ENCODE measurements at places on chromosomes 2 and 18.

- no peak for DNase-seq
Observed at GRCh38 chr2:37819186-37819585, 105.9 kb upstream of the RMDN2 start.

DNA sequence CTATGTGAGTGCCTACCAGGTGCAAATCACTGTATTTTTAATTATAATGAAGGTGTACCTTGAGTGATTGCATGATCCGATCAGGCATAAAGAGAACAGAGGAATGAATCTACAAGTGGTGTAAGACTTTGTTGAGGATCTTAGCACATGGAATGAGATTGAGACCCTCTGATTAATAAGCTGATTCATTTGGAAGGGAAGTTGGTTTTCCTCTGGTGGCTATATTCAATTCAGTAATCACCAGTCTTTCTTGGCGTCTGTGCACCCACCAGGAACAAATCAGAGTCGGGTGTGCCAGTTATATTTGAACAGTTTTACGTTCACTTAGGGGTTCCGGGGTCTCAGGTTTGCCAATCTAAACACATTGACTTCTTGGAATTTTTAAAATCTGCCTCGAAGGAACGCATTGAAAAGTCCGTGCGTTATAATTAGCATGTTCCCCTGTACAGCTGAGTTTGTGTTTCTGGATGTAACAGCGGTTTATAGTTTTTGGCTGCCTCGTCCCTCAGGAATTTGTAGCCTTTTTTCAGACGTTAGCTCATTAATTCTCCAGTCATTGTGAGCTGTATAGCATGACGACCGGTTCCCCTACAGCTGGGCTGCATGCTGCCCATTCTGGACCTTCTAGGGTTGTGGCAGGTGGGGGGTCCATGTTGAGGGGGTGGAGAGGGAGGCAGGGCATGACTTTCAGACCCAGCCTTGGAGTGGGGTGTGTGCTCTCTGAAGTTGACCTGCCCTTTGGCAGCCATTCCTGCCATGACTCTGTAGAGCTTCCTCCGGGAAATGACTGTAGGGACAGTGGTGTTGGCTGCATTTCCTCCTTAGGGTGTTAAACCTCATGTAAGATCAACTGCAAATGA is 20.3 kb downstream of the MYO1B start:
- no peak for DNase-seq

DNA sequence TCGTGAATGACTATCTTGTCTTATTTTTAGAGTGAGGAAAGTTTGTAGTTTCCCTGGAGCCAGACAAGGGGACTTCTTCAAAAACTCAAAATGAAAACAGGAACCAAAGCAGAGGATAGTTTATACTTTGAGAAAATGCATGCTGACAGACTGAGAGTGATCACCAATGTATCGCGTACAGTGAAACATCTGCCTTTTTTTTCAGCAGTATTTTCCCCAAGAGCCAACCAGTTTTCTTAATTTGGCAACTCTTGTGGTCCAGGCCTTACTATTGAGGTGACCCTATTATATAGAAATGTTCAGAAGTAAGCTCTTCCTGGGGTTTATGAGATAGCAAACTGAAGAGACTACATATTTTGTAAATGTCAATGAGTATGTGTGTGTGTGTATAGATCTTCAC is 153.7 kb upstream of the VRK2 start:
- DNase-seq, result peak; percentile 81

DNA sequence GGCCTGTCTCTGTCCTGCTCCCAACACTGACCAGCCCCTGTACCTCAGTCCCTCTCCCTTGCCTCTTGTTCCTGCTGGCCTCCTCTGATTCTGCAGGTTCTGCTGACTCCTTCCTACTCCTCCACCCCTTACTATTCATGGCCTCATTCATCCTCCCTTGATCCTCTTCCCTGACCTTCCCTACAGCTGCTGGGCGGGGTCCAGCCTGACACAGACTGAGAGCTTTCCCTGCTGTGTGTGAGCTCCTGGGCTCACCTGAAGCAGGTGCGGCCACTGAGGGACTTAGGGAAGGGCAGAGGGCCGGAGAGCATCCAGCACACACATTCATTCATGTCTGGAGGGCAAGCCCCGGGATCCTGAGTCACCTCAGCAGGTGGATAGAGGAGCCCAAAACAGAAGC is 185.6 kb downstream of the CTIF start:
- no peak for DNase-seq

- no peak for DNase-seq
Observed at GRCh38 chr18:2568605-2569004, 2.7 kb downstream of the METTL4 start.

- DNase-seq, result no peak
Observed at GRCh38 chr2:148704247-148704646, 59.7 kb downstream of the EPC2 start.

Measured in GM06990 (cell line).